Hematopoietic multipotent progenitor cell treated with erythropoietin and hydrocortisone succinate and interleukin-3 and kit ligand, for 15 days (in vitro differentiated cells): ENCODE measurements at places on chromosomes 5 and 9.

DNA sequence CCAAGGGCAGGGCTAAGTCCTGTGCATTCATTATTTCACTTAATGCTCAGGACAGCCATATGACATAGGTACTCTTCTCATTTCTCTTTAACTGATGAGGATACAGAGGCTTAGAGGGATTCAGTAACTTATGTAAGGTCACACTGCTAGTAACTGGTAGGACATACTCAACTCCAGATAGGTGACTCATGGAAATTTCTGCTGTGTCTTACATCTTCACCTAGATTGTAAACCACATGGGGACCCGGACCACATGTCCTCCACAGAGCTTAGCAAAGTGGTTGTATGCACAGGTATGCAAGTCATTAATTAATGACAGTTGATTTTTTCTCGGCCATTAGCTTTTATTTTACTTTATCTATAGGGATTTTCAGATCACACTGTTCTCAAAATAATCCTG, 29.3 kb downstream of the SLC1A1 start:
- no peak for DNase-seq

GRCh38 chr9:133268335-133269056, 6.5 kb downstream of the ABO start:
- DNase-seq: no peak

DNA sequence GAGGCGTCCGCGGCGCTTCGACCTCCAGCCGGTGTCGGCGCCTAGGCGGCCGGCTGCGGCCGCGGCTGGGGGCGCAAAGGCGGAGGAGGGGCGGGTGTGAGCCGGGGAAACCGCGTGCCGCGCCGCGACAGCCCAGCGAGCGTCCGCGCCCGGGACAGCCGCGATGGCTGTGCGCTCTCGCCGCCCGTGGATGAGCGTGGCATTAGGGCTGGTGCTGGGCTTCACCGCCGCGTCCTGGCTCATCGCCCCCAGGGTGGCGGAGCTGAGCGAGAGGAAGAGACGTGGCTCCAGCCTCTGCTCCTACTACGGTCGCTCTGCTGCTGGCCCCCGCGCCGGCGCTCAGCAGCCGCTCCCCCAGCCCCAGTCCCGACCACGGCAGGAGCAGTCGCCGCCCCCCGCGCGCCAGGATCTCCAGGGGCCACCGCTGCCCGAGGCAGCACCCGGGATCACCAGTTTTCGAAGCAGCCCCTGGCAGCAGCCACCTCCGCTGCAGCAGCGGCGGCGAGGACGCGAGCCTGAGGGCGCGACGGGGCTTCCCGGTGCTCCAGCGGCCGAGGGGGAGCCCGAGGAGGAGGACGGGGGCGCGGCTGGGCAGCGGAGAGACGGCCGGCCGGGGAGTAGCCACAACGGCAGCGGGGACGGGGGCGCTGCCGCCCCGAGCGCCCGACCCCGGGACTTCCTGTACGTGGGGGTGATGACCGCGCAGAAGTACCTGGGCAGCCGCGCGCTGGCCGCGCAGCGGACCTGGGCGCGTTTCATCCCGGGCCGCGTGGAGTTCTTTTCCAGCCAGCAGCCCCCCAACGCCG, 605 bp downstream of the CHSY3 start:
- DNase-seq: no peak

- no peak for DNase-seq
These were observed 11.5 kb downstream of the SMIM3 start for GRCh38 chr5:150789943-150790611.

DNA sequence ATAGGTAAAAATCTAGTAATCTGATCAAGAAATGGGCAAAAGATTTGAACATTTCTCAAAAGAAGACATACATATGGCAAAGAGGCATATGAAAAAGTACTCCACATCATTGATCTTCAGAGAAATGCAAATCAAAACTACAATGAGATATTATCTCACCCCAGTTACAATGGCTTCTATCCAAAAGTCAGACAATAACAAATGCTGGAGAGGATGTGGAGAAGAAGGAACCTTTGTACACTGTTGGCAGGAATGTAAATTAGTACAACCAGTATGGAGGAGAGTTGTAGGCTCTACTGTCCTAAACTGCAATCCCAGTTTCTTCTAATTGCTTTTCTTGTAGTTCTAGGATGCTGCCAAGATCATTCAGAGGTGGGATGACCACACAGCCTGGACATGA, 193.5 kb upstream of the RFX3 start:
- DNase-seq: no peak

DNA sequence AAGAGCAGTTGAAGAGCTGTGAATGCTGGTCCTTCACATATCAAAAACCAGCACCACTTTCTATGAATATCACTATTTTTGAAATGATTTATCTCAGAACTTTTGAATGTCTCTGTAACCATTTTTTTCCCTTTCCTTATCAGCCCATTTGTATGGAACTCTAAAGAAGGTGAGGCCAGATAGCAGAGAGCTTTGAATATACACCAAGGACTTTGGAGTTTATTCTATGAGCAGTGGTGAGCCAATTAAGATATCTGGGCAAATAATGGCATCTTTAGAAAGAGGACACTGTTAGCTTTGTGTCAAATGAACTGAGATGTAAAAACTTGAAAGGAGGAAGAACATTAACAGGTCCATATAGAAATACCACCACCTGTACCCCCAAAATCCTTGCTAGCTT, 22.0 kb downstream of the KCTD16 start:
- DNase-seq: no peak

DNA sequence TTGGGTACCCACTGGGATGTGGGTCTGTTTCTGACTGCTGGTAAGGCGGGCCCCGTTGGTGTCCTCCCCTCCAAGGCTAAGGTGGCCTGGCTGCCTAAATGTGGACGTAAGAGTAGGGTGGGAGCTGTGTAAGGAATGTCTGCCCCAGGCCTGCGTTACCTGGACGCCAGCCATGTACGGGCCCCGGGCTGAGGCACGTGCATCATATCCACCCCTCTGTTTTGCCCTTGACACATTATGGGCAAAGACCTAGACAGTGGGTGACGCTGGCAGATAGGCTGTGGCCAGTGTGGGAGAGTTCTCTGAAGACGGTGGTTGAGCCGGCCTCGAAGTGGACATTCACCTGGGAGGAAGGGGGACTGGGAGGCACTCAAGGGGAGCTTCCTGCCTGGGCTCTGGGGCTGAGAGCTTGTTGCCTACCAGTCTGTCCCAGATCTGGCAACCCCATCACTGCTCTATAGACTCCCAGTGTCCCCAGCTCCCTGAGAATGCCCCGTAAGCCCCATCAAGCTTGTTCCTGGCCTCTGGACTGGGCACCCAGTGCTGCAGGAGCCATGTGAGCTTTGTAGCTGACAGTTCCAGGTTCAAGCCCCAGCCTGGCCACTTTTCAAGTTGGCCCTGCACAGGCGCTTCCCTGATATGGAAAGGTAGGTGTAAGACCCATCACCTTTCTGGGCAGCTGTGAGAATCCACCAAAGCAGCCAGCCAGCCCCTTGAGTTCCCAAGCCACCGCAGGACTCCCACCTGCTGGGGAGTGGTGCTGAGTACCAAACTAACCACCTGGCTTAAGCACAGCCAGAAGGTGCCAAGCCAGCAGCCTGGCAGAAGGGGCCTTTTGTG, 3.2 kb upstream of the PRR7 start:
- no peak for DNase-seq
